Regular cardiac myocyte (primary cell): ENCODE measurements at places on chromosomes 5 and 9. TPM values are rescaled to one million over a fixed set of nuclear protein-coding genes. Genes with fewer than 3 reads are reported as not detected.

Gene CDO1
- 1.5 and 3.4 TPM in 2 replicates for total RNA-seq

Gene IL17B
- total RNA-seq: 0.28 and 0.38 TPM in 2 replicates

Gene MARCOL
- not detected in 2 replicates for total RNA-seq

Gene SEMA6A
- total RNA-seq: 0.19 and 0.28 TPM in 2 replicates

Gene SRD5A1
- 7.6 and 12.8 TPM in 2 replicates for total RNA-seq

Gene ENHO
- total RNA-seq: 0.28 TPM in 1 of 2 replicates, not detected in the other

Gene PRDM9
- total RNA-seq: not detected in 2 replicates

Gene CARD6
- total RNA-seq: 19.6 and 23.7 TPM in 2 replicates

Gene IL4
- not detected in 2 replicates for total RNA-seq

Gene TTC16
- total RNA-seq: under 0.01 TPM in 1 of 2 replicates, not detected in the other

Gene PCDHB9
- under 0.01 and 0.56 TPM in 2 replicates for total RNA-seq

Gene PCDHB5
- 0.58 and 3.1 TPM in 2 replicates for total RNA-seq

Gene LCN15
- not detected in 2 replicates for total RNA-seq

Gene FGD3
- not detected in 2 replicates for total RNA-seq

Gene PAPPA
- 143 and 435 TPM in 2 replicates for total RNA-seq

Gene SLC45A2
- 0.28 TPM in 1 of 2 replicates, not detected in the other for total RNA-seq

Gene PCDHGC5
- total RNA-seq: 1.7 and 2.0 TPM in 2 replicates

Gene LURAP1L
- total RNA-seq: 6.1 and 15.2 TPM in 2 replicates

Gene SCGB3A2
- total RNA-seq: 0.85 TPM in 1 of 2 replicates, not detected in the other

Gene GMCL2
- not detected in 2 replicates for total RNA-seq

Gene SLC36A2
- total RNA-seq: not detected in 2 replicates

Gene IFNK
- total RNA-seq: not detected in 2 replicates

Gene SH3PXD2B
- total RNA-seq: 11.9 and 12.4 TPM in 2 replicates

Gene ALDH1A1
- total RNA-seq: 5.1 and 38.0 TPM in 2 replicates

Gene BDP1
- 19.6 and 20.0 TPM in 2 replicates for total RNA-seq

Gene ANAPC2
- total RNA-seq: 16.9 and 21.5 TPM in 2 replicates

Gene POLR3G
- total RNA-seq: 6.8 and 20.5 TPM in 2 replicates

Gene NFIB
- total RNA-seq: 28.9 and 60.0 TPM in 2 replicates

Gene WDR31
- total RNA-seq: 1.3 and 2.0 TPM in 2 replicates

Gene MOB3B
- total RNA-seq: under 0.01 TPM in 2 replicates

Gene FRRS1L
- total RNA-seq: 0.19 and 0.28 TPM in 2 replicates

Gene GLDC
- 0.85 and 4.8 TPM in 2 replicates for total RNA-seq

Gene TMEM215
- not detected in 2 replicates for total RNA-seq

Gene TAF11L7
- not detected in 2 replicates for total RNA-seq

Gene SLC35D2
- total RNA-seq: 13.0 and 13.4 TPM in 2 replicates

Gene GAS1
- 3.8 and 29.3 TPM in 2 replicates for total RNA-seq

Gene LPAR1
- 50.7 and 58.5 TPM in 2 replicates for total RNA-seq

Gene LRRC26
- total RNA-seq: not detected in 2 replicates

Gene ENTR1
- 28.2 and 57.9 TPM in 2 replicates for total RNA-seq
